RPMI7951 (cell line): ENCODE measurements at places on chromosomes 2 and 18.

- DNase-seq: no peak
These were observed 103.0 kb downstream of the AP1S3 start for GRCh38 chr2:223734346-223734745.

DNA sequence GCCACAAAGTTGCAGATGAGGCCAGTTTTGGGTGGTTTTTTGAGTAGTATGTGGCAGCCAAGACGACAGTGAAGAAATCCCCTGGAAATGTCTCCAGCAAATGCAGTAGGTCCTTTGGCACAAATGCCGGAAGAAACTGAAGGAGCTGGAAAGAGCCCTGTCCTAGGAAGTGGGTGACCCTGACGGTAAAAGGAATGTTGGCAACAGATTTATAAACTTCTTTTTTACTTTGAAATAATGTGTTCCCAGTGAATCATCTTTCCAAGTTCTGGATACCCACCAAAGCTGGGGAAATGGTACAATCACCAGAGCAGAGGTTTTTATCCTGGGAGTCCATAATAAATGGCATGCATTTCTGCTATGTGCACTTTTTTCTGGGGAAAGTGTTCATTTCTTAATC is 112.9 kb downstream of the CSRNP3 start:
- DNase-seq: no peak

GRCh38 chr2:112683550-112684414 is 37.0 kb upstream of the NT5DC4 start:
- DNase-seq: no peak

DNA sequence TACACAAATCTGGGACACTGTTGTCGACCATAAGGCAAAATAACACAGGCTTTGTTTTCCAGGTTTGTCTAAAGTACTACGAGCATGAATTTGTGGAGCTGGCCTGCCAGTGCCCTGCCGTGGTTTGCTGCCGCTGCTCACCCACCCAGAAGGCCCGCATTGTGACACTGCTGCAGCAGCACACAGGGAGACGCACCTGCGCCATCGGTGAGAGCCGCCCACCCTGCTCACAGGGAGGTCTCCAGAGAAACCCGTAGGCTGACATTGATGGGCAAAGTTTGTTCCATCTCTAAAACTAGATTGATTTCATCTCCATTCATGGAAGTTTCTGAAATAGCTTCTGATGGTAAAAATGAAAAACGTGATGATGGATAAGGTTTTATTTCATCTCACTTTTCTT is 50.4 kb upstream of the NFATC1 start:
- no peak for DNase-seq

DNA sequence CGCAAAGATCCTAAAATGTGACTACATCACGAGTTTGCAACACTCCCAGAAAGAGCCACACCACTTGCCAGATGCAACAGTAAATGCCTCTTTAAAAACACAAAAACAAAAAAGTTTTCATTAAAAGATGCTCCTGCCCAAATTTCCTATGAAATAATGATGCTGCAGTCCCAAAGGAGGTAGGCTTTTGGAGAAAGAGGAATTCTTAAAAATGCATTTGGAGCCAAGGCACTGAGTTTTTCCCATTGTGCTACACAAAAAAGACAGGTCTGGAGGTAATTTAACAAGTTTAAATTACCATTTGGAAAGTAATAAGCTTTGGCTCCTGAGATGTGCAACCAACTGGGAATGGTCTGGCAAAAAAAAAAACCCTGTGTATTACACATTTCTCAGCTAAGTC is 145.0 kb downstream of the PID1 start:
- DNase-seq: no peak

GRCh38 chr2:239440511-239440959 is 39.7 kb upstream of the HDAC4 start:
- DNase-seq: peak; percentile 54

DNA sequence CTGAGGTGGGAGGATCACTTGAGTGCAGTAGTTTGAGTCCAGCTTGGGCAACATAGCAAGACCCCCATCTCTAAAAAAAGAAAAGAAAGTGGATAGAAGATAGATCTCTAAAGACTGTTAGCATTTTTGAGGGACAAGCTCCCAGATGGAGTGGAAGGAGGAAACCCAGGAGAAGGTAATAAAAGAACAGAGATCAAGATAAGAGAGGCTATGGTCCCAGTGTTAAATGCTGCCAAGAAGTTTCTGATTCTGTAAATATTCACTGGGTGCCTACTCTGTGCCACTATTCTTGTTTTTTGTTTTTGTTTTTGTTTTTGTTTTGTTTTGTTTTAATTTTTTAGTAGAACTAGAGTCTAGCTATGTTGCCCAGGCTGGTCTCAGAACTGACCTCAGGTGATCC is 26.2 kb downstream of the FZD5 start:
- no peak for DNase-seq

- DNase-seq: no peak
These were observed 31.7 kb downstream of the SAP130 start for GRCh38 chr2:127996160-127996559.

GRCh38 chr2:37975808-37976207 is 50.7 kb downstream of the RMDN2 start:
- no peak for DNase-seq

GRCh38 chr2:118834440-118834810 is 13.0 kb downstream of the EN1 start:
- DNase-seq: no peak

- peak; percentile 43 for DNase-seq
These were observed 826 bp downstream of the KCNE4 start for GRCh38 chr2:223052548-223053483.

- DNase-seq: peak; percentile 34
These were observed 130.7 kb downstream of the MREG start for GRCh38 chr2:215882689-215883088.

DNA sequence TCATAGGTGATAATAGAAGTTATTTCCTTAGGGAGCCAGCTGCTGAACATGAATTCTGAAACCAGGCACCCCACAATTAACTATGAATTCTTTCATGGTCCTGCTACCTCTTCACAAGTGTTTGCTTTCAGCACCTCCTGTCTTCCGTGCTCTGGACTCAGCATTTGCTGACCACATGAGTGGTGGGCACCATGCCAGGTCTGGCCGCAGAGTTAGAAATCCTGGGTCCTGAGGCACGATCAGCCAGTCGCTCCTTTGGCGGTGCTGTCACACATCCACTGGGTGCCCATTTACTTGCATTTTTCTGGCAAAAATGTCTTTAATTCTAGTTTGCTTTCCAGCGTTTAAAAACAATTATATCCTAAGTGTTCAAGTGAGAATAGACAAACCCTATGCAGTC is 196.4 kb upstream of the PXDN start:
- DNase-seq: peak; percentile 38

DNA sequence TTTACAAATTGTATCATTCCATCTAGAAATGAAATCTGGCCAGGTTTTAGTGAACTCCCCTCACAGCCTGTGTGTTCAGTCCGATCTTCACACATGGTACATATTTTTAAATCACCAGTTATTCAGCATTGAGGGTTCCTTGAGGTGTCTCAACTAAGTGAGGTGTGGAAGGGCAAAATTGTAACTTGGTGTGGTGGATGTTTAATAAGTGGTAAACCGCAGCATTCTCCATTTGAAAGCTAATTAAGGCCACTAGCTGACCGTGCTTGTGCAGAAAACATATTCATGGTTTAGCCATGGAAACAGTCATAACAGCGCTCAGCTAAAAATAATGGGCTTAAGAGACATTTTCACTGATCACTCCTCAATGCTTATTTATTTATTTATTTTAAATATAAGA is 786.2 kb upstream of the FANCL start:
- DNase-seq: no peak

- DNase-seq: no peak
These were observed 93.0 kb upstream of the ATL2 start for GRCh38 chr2:38470115-38470514.

GRCh38 chr2:85325466-85325811 is 2.4 kb downstream of the TGOLN2 start:
- no peak for DNase-seq

DNA sequence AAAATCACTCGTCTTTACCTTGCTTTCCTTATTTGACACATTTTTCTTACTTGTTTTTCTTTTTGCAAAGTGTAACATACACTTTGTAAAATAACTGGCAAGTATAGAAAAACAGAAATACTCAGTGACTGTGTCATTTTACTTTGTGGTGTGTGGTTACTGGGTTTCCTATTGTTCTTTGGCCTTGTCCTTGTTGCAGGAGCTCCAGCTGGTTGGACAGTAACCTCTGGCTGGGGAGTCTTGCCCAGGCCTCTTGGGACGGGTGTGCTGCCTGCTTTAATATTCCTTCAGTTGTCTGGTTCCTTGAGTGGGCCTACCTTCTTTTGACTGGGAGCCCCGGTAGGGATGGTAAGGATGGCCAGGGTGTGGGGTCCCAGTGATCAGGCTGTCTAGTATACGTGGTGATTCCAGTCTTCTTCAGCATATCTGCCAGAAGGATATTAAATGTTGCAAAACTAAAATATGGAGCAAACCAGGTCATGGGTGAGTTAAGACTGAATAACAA is 53.8 kb downstream of the RNF144A start:
- peak; percentile 5 for DNase-seq

GRCh38 chr18:11572201-11572600 is 37.2 kb upstream of the SLC35G4 start:
- DNase-seq: no peak

GRCh38 chr18:62347089-62347506 is 22.0 kb downstream of the TNFRSF11A start:
- DNase-seq: no peak

DNA sequence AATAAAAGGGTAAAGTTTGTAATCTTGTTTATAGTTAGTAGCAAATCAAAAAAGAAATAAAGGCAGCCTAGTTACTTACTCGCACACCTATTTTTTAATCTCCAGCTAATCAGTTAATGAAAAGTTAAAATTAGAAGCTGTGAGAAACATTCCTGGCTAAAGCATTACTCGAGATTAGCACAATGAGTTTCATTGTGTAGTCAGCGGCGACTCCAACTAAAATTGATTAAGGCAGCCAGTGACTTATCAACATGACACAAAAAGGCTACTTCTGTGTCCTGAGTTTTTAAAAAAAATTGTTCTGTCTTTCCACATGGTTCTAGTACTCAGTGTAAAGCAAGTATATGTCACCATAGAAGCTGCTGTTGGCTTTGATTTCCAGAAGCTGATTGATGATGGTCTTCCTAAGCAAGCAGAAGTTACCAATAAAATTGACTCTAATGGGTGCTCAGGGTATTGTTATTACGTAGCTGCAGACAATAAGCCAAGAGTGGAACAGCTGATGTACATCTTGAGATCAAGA is 159.2 kb downstream of the CPS1 start:
- DNase-seq: no peak

DNA sequence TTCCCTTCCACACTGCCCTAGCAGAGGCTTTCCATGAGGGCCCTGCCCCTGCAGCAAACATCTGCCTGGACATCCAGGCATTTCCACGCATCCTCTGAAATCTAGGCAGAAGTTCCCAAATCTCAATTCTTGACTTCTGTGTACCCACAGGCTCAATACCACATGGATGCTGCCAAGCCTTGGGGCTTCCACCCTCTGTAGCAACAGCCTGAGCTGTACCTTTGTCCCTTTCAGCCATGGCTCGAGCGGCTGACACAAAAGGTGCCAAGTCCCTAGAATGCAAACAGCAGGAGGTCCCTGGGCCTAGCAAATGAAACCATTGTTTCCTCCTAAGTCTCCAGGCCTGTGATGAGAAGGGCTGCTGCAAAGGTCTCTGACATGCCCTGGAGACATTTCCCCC is 744.5 kb upstream of the LINC00305 start:
- no peak for DNase-seq

DNA sequence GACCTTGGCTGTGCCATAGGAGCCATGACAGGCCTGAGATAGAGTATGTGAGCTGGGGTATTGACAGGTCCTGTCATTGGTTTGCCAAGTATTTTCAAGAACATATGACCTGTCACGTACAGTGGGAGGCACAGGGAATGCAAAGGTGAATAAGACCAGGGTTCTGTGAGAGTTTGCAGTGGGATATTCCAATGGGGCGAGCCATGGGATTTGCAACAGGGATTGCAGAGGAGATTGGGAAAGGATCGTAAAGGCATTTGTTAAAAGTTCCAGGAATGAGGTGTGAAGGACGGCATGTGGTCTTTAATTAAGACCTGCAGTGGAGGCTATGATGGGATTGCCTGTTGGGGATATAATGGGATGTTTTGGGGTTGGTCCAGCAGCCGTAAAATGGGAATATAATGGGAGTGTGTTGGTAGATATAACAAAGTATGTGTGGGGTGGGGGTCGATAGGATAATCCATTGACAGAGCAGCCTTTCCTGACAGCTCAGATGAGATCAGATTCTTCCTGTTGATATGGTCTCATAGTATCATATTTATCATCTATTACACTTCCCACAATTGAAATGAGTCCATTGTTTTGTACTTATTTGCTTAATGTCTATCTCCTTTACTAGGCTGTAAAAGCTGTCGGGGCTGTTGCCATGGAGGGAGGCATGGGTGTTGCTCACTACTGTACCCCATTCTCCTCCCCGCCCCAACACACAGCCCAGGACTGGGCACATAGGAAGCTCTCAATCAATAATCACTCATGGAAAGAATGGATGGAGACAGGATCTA is 38.1 kb downstream of the PKDCC start:
- no peak for DNase-seq

- DNase-seq: peak; percentile 56
These were observed 11.1 kb upstream of the GORASP2 start for GRCh38 chr2:170917957-170918356.

GRCh38 chr2:179224361-179224760 is 40.3 kb downstream of the SESTD1 start:
- DNase-seq: no peak

DNA sequence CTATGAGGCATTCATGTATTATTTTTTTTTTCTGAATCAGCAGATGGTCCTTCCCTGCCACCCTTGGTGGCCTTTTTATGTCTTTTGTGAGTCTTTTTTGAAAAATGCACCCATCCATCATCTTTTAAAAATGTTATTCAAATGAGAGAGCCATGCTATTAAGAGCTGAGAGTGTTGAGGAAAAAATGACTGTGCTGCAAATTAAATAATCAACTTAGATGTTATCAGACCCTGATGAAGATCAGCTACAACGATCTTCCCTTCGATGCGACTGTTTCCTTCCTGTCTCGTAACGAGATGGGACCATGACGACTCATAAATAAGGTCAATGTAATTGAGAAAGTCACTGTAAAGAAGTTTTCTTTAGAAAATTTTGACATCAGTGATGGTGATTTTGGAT is 44.4 kb downstream of the TRIB2 start:
- DNase-seq: no peak

- DNase-seq: no peak
These were observed 73.6 kb downstream of the DDX1 start for GRCh38 chr2:15665067-15665942.

DNA sequence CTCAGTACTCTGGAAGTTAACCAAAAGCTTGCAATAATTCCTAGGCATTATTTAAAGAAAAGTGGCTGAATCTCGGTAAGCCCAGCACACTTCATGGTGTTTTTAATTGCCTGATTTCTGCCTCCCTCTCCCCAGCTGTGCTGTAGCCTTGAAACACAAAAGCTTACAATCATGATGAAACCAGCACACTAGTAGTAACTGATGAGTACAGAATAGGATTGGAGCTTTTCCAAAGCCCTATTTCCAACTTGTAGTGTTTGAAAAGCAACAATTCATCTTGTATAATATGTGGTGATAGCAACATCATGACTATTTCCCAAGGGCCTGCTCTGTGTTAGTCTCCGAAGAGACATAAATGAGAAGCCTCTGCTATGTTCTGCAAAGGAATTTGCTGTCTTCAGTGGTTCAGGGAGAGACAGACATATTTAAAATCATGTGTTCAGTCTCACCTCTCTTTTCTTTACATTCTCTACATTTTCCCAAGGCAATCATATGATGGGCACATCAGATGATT is 1015.0 kb downstream of the BCL11A start:
- DNase-seq: no peak
